B cell (primary cell): ENCODE measurements at places on chromosomes 13 and 19.

DNA sequence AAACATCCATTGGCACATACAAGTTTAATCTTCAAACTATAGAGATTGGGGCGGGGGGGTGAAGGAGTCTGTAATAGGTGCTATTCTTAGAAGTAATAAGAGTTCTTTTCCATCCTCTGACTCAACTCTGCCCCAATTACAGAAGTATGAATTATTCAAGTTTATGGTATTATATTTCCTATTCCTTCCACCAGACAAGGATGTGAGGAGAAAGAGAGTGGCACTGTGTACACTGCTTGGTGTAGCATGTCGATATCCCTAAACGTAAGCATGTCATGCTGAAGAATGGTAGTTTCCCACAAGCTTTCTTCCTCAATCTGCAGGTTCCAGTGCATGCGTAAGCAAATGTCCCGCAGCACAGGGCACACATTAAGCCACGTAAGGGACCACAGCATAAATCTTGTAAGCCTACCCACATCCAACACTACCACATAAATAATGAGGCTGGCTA lies 14.1 kb downstream of the BRD4 start:
- peak; percentile 88 for DNase-seq

DNA sequence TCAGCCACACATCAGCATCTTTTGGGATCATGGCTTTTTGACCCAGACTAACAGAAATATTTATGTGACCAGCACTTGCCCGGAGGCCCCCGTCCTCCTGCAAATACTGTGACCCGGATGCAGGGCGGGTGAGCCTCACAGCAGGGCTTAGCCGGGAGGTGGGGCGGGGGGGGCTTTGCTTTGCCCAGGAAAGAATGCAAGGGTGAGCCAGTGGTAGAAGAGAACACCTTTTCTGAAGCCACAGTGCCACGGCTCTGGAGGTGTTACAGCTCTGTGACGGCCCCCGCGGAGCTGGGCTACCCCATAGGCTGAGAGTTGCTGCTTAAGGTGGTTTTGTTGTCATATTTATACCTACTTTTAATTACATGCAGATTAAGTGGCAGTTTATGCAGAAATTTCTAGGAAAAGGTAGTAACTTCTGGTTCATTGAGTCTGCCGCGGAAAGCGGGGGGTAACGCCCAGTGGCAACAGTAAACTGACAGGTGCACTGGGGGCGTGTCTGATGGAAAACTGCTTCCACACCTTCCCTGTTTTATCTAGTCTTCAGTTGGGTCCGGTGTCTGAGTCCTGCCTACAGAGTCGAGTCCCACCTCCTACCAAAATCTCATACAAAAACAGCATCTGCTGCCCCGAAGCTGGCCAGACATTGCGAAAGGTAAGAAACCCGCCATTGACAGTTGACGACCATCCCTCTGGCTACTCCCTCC lies 187.9 kb downstream of the TEX29 start:
- no peak for DNase-seq

DNA sequence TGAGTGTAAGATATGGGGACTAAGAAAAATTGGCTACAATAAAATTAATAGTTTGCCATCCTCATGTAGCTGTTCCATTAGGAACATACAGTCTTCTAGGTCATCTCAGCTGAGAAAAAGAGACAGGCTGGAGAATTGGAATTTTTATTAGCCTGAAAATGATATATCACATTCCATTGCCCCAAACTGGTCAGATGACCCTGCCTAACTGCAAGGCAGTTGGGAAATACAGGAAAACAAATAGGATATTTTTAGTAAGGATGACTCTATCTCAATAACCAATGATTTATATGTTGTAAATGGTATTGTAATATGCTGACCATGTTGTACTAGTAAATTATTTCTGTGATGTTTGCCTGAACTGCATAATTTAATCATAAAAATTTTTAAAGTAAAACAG lies 673.8 kb downstream of the PCDH9 start:
- DNase-seq: no peak

DNA sequence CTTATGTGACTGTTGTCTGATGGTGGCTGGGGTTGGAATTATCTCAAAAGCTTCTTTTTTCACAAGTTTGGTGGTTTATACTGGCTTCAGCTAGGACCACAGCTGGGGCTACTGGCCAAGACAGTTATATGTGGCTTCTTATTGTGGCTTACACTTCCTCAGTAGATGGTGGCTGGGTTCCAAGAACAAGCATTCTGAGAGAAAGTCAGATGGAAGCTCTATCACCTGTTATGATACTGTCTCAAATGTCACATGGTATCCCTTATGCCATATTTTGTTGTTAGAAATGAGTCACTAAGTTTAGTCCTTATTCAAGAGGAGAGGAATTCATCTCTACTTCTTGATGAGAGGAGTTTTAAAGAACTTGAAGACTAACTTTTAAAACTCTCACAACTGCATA lies 41.6 kb downstream of the NDFIP2 start:
- no peak for DNase-seq

- no peak for DNase-seq
Measured at GRCh38 chr13:32107474-32107873, 75.9 kb downstream of the FRY start.

DNA sequence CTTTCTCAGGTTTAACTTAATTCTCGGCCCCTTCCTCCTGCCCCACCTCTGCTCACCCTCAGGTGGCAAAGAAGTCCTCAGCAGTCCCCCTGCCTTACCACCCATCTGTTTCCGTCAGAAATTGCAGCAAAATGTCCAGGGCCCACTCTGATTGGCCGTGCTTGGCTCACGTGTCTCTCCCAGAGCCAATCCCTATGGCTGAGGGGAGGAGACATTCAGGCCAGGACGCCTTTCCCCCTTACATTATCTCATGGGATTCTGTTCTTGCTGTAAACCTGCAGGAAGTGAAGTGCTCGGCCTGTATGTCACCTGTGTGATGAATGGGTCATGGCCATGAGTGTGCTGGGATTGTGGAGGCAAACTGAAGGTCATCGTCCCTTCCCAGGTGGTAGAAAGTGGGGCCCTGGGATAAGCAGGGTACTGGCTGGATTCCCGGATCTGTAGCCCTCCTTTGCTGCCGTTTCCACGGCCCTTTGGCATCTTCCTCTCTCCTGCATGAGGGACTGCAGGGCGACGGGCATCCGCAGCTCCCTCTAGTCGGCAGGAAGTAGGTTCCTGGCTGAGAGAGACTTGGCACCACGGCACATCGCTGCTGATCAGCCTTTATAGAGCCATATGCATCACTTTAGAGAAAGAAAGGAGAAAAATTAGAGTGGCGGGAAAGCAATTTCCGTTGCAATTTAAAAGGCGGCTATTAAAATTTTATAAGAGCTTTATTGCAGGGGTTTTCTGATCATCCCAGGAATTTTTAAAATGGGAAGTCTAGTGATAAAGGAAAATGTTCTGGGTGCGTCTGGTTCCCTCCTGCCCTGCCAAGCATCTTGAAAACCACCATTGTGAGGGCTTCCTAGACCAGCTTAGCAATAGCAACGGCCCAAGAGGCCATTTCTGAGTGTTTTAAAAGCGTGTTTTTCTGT lies 118.2 kb downstream of the SIPA1L3 start:
- no peak for DNase-seq

- no peak for DNase-seq
Measured at GRCh38 chr13:93955904-93956303, 523.6 kb downstream of the DCT start.

- no peak for DNase-seq
Measured at GRCh38 chr19:2278459-2279158, 3.4 kb downstream of the PEAK3 start.

DNA sequence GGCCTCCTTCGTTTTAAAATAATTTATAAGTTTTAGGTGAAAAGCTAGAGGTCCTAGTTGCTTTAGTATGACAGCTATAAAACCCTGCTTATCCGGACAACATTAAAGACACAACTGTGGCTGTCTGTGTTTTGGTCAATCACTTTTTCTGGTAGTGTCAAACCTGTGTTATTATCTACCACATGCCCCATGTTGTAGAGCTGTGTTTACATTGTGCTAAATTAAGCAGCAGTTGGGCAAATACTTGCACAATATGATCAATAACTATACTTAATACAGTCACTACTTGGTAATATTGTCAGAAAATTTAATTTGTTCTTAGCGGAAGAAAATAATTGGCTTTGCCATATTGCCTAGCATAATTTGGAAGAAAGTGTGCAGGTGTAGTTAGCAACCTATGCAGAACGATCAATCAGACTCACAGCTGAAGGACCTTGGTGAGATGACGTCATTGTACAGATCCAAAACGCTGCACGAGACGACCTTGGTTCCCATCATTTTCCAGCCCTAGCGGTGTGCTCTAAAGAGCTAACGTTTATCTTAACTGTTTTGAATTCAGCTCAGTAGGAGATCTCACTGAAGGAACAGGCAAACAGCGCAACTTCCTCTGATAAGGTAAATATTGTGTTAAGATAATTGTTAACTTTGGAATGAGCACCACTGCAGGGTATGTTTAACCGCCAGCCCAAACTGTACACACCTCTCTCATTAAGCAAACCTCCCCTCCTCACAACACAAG lies 476.6 kb downstream of the IRS2 start:
- no peak for DNase-seq

DNA sequence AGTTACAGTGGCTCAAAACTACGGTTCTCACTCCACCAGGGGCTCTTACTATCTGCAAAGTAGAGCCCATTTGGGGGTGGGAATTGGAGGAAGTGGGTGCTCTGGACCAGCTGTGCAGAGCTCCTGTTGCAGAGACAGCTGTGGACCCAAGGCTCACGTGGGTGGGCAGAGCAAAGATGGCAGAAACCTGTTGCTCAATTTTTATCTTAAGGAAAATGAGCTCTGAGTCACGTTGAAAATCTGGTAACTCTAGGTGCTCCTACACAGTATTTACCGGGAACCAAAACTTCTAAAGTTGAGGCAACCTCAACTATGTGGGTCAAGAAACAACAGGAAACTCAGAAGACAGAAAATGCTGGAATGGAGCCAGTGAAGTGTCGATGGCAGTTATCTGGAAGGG lies 30.2 kb upstream of the SLC15A1 start:
- no peak for DNase-seq

DNA sequence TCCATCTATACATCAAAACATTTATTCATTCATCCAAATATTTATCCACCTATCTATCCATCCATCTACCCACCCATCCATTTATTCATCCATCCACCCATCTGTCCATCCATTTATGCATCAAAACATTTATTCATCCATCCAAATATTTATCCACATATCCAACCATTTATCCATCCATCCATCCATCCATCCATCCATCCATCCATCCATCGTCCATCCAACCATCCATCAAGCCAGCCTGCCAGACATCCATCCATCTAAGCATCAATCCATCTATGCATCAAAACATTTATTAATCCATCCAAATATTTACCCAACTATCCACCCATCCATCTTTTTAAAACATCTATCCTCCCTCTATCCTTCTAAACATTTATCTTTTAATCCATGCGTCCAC lies 62.2 kb downstream of the UNC13A start:
- DNase-seq: no peak

GRCh38 chr19:6065685-6066374 lies 44.5 kb downstream of the RFX2 start:
- no peak for DNase-seq

GRCh38 chr13:25977216-25977615 lies 74.6 kb downstream of the SHISA2 start:
- no peak for DNase-seq

- DNase-seq: peak; percentile 42
Measured at GRCh38 chr19:18373892-18374629, 11.9 kb upstream of the GDF15 start.

GRCh38 chr19:54416695-54417491 lies 1.6 kb downstream of the TTYH1 start:
- peak; percentile 18 for DNase-seq

DNA sequence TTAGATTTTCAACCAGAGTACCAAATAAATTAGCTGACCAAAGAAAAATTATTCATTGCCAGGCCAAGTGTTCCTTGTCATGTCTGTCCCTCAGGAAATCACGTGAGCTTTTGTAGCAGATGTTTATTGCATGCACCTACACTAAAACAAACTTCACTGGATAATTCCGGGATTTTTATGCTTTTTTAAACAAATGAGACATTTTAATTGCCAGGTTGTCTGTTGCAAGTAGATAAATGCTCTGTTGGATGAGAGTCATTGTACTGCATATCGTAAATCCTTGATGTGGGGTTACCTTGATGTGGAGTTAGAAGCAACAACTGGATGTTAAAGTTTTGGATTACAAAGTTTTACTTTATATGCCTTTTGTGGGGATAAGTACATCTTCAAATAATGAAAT lies 1187.7 kb upstream of the PCDH9 start:
- DNase-seq: no peak

DNA sequence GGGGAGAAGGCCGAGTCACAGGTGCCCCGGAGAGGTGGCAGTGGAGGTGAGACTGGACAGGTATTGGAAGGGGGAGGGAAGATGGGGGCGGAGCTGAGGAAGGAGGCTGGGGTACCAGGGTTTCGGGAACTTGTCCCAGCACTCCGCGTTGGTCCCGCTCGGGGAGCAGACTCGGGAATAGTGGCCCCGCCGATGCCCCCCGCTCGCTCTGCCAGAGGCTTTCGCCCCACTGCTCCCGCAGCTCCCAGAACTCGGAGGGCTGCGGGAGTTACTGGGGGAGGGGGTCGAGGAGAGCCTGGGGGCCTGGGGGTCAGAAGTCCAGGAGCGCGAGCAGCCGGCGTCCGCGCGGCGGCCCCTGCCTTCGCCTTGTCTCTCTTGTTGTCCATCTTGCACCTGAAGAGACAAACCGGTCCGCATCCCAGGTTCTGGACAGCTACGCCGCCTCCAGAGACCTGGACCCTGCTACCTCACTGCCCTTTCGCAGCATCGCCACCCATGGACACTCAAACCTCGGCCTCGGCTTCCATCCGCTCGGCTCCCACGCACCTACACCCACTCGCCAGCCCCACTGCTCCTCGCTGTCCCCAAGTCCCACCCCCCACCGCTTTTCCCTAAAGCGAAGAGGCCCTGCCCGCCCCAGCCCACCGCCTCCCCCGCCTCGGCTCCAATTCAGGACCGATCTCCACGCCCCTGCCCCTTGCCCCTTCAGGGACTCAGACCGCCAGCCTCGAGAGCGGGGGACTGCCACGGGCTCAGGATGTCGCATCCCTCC lies 700 bp downstream of the PRR36 start:
- peak; percentile 40 for DNase-seq

DNA sequence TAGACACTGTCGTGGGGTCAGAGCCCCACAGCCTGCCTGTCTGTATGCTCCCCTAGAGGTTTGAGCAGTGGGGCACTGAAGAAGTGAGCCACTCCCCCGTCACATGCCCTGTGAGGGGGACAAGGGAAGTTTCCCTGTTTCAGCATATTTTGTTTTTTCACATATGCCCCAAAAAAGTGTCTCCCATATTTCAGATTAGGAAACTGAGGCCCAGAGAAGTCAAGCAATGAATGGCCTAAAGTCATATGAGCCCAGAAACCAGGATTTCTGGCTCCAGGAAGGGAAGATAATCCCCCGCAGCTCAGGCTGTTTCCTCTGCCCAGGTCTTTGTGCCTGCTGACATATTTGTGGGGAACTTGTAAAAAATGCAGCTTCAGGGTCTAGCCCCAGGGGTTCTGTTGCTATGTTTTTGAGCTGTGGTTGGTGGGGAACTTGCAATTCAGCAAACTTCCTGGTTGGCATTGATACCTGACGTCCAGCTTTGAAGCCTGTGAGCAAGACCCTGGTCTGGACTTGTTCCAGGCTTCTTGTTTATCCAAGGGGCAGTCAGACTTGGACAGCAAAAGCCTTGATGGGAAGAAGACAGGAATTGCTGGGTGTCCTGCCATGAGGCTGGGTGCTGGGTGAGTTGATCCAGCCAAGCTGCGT lies 9.5 kb downstream of the RASL11A start:
- DNase-seq: no peak
